NCI-H748 treated with DMSO at 0.1 percent for 48 hours (cell line): ENCODE measurements at places on chromosomes 2 and 18.

GRCh38 chr2:48991415-48992131 lies 162.7 kb downstream of the FSHR start:
- no peak for DNase-seq

DNA sequence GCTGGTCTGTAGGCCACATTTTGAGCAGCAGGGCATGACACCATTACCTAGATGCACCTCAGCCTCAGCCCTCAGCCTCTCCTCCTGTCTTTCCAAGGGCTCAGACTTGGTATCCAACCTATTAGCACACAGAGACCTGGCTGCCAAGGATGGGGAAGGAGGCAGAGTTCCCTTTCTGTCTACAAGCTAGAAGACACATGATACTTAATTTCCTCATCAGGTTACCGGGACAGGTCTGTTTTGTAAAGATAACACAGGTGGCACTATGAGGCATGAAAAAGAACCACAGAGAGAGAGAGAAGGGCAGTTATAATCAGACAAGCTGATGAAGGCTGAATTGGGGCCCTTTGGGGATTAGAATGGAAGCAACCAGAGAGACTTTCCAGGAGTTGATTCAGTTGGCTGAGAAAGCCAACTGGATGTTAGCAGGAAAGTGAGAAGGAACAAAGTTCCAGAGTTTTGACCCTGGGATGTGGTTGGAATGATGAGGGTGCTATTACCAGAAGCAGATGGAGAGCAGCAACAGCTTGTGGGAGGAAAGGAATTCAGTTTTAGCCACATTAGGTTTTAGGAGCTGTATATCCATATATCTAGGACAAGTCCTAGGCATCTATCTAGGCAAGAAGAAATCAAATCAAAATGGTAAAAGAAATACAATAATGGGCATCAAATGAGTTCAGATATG lies 46.0 kb upstream of the RMND5A start:
- no peak for DNase-seq

DNA sequence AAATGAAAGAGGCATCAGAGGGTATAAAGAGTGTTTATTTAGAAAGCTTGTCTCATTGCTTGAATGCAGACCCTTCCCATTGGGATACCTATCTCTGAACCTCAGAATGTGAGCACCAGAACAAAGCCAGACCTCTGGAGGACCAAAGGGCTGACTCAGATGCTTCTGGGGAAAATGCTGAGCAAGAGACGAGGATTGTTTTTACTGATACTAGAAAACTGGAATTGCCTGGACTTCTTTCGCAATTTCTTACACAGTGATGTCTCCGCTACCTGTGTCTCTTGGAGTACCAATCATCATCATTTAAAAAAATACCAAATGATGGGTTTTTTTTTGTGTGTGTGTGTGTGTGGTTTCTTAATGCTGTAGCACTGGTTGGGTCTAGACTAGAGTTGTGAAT lies 55.6 kb upstream of the CCDC85A start:
- no peak for DNase-seq

DNA sequence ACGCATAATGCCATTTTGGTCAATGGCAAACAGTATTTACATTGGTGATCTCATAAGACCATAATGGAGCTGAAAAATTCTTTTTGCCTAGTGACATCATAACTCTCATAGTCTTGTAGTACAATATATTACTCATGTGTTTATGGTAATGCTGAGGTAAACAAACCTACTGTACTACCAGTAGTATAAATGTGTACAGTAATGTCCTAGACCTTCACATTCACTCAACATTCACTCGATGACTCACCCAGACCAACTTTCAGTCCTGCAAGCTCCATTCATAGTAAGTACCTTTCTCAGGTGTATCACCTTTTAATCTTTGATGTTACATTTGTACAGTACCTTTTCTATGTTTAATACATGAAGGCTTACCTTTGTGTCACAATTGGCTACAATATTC lies 558.2 kb upstream of the PIK3C3 start:
- DNase-seq: no peak

- no peak for DNase-seq
These were observed 282.8 kb upstream of the SALL3 start for GRCh38 chr18:78696698-78697435.

DNA sequence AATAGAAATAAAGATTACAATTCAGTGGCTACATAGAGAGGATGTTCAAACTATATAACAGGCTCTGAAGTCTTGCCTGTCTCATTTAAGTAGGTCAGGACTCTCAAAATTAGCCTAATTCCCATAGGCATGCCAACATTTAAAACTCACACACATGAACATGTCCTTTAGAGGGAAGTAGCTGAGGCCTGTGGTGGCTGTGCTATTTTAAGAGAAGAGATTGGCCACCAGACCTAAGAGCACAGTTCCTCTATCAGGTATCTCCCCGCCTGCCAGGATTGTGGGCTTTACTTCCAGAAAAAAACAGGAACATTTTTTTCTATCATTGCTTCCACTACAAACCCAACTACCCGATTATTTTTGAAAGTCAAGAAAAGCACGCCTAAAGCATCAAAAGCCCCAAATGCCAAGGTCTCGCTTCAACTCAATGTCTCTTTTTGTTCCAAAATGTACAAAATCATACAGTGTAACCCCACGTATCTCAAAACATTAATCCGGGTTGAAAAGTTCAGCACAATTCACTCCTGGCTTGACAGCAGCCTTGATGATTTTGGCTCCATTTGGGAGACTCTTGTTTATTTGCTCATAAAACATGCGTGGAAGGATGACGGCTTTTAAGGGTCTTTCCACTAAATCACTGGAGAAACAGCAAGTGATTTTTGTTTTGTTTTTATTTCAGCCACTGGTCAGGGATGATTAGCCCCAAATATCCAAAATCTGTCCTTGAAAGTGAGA lies 15.3 kb downstream of the FHL2 start:
- no peak for DNase-seq

- no peak for DNase-seq
These were observed 716 bp downstream of the CALCRL start for GRCh38 chr2:187447336-187447735.

DNA sequence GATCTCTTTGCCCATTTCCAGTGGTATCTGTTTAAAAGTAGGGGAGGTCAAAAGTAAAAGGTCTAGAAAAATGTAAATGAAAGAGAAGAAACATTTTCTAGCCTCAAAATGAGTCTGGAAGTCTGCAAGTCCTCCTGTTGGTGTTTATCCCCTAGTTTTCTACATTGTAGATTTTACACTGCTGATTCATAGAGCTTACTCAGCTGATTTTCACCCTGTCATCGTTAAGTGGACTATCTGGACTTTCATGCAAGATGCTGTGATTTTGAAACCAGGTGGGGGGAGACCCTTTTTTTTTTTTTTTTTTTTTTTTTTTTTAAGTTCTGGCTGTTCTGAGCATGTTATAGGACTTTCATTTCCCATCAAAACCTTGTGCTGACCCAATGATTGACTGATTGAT lies 10.3 kb downstream of the HOXD3 start:
- DNase-seq: no peak

DNA sequence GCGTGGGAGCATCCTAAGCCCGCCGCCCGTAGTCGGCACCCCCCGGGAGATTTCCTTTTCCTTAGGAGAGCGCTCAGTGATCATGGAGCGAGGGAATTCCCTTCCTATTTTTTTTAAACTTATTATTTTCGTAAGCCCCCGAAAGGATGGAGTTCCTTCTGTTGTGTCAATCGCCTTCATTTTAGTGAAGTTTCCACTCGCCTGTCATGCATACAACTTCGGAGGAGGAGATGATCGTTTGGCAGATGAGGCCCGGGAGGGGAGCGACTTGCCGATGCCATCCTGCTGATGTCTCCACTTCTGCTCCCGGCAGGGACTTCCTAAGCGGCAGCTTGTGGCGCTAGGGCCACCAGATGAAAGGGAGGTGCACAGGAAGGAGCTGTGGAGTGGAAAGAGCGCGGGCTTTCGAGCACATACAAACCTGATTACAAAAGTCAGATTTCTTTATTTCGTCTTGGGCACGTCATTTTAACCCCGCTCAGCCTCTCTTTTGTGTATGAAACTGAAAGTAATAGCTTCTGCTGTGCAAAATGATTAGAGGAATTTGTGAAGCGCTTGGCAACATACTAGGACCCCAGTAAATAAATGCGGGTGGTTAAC lies at the start of gene ADGRF3:
TSS of gene ADGRF3 (minus strand) at position 336 of the 600 bp plus-strand sequence. CDS start 555 bp downstream, outside the sequence.
- peak; percentile 34 for DNase-seq

GRCh38 chr2:163878718-163879117 lies 142.9 kb upstream of the FIGN start:
- peak; percentile 1 for DNase-seq

DNA sequence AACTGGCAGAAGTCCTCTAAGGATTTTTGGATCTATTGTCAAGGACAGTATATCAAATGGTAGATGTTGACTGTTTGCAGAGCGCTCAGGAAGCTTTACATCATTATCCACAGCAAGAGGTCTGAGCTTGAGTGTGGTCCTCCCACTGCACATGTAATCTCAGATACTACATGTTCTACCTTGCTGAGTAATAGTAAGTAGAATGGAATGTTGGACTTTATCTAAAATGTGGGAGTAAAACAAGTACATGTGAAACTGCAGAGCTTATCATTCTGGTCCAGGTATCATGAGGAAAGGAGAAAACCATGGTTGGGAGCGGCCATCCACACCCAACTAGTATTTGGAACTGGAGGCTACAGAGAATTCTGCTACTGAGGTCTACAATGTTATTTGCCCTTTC lies 19.3 kb upstream of the CD28 start:
- DNase-seq: no peak

GRCh38 chr2:101517758-101518271 lies 42.9 kb upstream of the RFX8 start:
- no peak for DNase-seq

- DNase-seq: no peak
These were observed 42.7 kb downstream of the MDH1 start for GRCh38 chr2:63631501-63631900.

GRCh38 chr2:85131116-85131515 lies 2.1 kb upstream of the TCF7L1 start:
- DNase-seq: no peak

DNA sequence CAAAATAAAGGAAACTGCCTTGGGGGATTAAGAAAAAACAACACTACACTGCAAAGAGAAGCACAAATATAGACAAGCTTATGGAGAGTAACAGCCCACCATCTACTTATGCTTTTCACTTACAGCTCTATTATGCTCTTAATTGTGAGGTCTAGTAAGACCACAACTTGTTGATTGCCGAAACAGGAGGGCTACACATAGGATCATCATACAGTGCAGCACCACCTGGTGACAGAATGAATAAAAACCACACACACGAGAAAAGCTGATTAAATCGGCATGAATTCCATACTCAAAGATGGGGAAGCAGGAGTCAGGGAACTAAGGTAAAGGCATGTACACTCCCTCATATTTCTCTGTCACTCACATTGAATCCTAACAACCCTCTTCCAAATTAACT lies 259.2 kb downstream of the IKZF2 start:
- peak; percentile 50 for DNase-seq

DNA sequence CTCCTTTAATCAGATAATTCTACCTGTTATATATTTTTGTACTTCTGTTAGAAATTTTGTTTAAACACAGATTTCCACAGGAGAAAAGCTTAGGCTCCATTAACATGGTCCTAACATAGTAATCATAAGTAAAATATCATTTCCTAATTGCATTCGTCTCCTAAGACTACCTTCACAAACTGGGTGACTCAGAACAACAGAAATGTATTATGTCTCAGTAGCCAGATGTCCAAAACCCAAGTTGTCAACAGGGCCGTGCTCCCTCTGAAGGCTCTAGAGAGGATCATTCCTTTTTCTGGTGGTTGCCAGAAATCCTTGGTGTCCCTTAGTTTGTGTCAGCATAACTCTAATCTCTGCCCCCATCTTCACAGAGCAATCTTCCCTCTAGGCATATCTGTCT lies 5.4 kb downstream of the FBXO15 start:
- DNase-seq: no peak

- DNase-seq: no peak
These were observed 1596.5 kb upstream of the NXPH2 start for GRCh38 chr2:140376686-140377085.

GRCh38 chr18:32093523-32093922 lies 1.8 kb downstream of the RNF138 start:
- no peak for DNase-seq

DNA sequence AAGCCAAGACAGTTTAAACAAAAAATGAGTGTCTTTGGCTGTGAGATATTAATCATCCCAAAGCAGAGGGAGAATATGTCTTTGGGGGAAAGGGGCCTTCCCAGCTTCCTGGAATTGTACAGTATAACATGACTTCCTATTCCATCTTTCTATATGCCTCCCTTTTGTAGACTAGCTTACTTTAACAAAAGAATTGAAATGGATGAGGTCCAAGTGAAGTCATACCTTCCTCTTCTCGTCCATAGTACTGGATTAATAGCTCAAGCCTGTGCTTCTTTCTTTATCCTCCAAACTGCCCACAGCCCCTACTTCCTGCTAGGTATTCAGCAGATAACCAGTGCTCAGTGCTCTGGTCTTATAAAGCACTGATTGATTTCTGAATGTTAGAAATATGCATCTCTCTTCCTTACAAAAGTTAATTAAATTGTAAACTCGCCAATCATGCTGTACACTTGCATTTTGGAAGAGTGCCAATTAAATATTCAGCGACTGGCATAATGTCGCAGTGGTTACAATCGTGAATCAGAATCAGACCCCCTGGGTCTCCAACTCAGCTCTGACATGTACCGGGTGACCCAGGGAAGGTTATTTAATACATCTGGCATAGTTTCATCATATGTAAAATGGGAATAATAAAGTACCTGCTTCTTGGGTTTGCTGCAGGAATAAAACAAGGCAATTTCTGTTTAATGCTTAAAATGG lies 325.1 kb downstream of the RND3 start:
- peak; percentile 10 for DNase-seq

DNA sequence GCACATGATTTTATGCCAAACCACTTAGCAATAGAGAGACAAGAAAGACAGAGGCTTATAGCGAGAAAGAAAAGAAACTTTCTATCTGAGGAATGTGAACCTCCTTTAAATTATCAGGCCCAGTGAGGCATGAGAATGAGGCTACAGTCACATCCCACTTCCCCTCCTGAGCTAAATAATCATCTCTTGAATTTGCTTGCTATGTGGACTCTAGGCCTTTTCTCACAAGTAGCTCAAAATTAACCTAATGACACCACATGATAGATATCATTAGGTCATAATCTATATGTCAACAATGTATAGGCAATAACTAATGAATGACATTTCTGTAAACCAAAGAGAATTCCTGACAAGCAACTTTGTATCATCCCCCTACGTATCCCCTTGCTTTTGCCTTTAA lies 301.5 kb upstream of the MGAT5 start:
- DNase-seq: no peak

DNA sequence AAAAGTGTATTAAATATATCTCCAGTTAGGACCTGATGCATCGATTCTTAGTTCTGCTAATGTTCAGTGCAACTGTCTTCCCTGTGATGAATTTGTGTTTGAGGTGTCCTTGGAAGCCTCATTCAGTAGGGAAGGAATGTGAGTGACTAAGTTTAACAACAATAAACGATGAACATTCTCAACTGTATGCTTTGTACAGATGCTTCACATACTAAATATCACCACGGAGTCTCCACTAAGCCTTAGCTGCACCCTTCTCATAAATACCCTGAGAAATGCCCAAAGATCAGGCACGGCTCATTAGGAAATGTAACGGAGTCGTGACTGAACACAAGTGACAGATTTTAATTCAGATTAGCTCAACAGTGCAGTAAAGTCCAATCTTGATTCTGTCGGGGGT lies 24.4 kb upstream of the AGFG1 start:
- DNase-seq: no peak

- no peak for DNase-seq
These were observed 8.6 kb downstream of the MLPH start for GRCh38 chr2:237495521-237496117.

GRCh38 chr2:214103276-214104001 lies 307.4 kb upstream of the VWC2L start:
- DNase-seq: peak; percentile 96
